Occipital lobe (tissue), 3 donors: ENCODE measurements at places on chromosomes 3 and 15. TPM values are rescaled to one million over a fixed set of nuclear protein-coding genes. Genes with fewer than 3 reads are reported as not detected.

DPH6 gene
- 12.9 TPM for total RNA-seq

CPLX3 gene
- 1.6 TPM for total RNA-seq

ISL2 gene
- total RNA-seq: not detected

ERICH6 gene
- total RNA-seq: not detected

GP5 gene
- not detected for total RNA-seq
